ENCODE measurements at places on chromosomes 2 and 18. TPM values are rescaled to one million over a fixed set of nuclear protein-coding genes. Genes with fewer than 3 reads are reported as not detected.

DNA sequence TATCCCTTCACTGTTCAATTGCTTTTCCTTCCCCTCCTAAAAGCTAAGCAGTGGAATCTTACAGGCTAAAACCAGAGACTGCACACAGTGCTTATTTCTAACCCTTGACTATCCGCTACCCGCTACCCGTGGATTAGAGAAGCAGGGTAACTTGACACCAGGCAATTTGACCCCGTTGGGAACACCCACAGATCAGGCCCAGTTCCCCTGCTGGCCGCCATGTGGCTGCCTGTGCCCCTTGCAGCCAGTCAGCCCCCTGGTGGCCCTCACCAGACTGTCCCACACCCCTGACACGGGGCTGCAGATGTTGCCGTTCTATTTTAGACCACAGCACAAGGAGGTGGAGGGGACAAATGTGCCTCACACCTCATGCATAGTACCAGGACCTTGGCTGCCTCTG, 74.8 kb downstream of the TXNL1 start:
- DNase-seq: no peak

DNA sequence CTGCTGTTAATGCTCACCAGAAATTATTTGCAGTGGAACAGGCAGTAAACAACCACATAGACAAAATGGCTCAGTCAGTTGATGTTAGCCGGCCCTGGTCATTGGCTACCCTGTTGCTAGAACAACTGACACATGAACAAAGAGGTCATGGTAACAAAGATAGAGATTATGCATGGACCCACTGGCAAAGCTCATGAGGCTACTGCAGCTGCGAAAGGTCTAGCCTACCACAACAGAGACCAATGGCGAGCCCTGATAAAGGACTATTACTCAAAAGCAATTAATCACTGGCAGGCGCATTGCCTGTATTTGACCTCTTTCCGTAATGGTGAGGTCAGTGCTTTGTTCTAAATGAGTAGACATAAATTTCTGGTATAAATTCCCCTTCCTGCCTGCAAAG, 474.2 kb downstream of the DSC3 start:
- DNase-seq: no peak

GRCh38 chr2:171921970-171922229, 361 bp upstream of the HAT1 start:
- DNase-seq: no peak

GRCh38 chr2:86584151-86584913, 21.1 kb upstream of the CHMP3 start:
- DNase-seq: no peak

GRCh38 chr18:10563886-10564285, 38.1 kb downstream of the NAPG start:
- DNase-seq: no peak

DNA sequence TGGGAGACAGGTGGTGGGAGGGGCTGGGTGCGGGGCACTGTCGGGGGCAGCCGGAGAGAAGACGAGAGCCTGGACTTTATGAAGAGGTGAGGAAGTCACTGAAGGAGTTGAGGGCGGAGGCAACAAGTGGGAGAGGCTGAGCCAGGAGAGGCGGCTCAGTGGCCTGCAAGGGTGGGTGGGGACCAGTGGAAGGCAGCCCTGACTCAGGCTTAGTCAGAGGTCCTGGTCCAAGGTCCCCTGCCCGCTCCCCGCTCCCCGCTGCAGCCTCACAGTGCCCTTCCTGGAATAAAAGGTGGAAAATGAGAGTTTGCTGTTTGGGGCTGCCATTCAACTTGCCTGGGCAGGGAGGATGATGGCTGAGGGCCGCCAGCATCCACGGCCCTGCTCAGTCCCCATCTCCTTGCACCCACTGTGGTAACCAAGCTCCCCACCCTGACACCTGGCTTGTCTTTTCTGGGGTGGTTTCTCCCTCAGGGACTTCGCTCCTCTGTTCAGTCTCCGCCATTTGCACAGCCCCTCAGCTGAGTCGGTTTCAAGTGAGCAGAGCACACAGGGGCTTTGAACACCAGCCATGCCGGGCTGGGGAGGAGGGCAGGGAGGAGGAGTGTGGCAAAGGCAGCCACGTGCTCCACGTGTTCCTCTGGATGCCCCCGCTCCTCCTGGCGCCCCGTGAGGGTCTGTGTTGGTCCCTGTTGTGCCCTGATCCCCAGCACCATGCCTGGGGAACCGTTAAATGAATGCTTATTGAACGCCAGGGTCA, 13.7 kb upstream of the RALB start:
- peak; percentile 84 for DNase-seq

GRCh38 chr2:55839182-55839819, 84.3 kb downstream of the EFEMP1 start:
- DNase-seq: peak; percentile 90

DNA sequence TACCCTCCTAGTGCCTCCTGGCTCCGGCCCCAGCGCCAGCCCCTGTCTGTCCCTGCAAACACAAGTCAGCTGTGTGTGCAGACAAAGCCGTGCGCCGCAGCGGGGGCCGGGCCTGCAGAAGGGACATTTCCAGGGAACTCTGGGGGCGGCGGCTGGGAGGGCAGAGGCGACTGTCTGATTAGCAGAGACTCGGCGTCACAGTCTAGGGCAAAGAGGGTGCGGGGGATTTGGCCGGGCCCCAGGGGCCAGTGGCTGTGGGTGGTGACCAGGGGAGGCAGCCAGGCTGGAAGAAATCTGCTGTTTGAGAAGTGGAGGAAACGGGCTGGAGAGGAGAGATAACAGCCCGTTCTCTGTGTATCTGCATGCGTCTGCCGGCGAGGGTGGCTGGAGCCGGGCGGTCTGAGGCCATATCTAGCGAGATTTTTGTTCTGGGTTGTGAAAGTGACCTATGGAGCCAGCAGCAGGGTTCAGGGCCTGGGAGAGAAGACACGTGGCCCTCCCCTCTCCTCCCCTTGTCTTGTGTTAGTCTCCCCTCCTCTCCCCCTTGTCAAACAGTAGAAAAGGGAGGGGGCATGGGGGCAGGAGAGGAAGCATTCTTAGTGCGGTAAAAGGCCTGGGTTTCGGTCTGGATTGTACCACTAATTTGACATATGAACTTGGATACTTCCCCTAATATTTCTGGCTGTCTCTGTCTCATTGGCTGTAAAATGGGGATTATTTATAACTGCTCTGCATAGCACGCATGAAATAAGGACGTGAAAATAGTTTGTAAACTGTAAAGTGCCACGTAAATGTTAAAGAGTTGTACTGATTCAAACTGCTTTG, 169.4 kb downstream of the SMAD7 start:
- peak; percentile 91 for DNase-seq

- no peak for DNase-seq
Measured at GRCh38 chr18:21341141-21341540, 99.1 kb downstream of the GREB1L start.

- no peak for DNase-seq
Measured at GRCh38 chr18:24923138-24923537, 428.8 kb downstream of the ZNF521 start.

GRCh38 chr18:13269013-13269280, 50.4 kb downstream of the LDLRAD4 start:
- peak; percentile 76 for DNase-seq

DNA sequence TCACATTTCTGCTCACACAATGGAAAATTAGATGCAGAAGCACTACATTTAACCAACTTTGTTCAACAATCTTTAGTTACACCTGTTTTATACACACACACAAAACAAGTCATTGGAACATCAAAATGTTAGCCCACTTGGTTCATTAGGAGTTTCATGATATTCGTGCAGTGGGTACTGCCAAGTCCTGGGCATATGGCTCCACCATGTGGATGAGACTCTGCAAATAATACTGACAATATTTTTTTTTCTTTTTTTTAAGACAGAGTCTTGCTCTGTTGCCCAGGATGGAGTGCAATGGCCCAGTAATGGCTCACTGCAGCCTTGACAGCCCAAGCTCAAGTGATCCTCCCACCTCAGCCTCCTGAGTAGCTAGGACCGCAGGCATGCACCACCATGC, 34.5 kb upstream of the GRB14 start:
- DNase-seq: no peak

- DNase-seq: no peak
Measured at GRCh38 chr2:72965770-72966450, 48.6 kb downstream of the EMX1 start.

DNA sequence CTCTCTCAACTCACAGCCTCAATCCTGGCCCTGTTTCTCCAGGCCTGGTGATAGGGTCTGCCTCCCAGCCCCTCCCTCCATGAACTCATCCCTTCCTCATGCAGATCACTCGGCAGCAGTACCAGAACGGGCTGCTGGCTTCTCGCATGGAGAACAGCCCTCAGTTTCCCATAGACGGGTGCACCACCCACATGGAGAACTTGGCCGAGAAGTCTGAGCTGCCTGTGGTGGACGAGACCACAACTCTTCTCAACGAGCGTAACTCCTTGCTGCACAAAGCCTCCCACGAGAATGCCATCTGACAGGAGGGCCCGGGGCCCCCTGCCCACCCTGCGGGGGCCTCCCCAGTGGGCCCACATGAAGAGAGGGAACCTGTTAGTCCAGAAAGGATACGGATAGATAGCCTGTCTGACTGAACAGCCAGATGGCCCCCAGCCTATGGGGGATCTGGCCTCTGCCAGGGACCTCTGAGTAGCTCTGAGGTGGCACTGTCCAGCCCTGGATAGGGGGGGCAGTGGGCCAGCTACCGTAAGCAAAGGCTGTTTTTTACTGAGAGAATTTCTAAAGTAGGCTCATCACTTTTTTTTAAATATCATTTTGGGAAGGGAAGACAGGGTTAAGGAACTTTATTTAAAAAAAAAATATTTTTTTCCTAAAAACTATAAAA, 6.7 kb upstream of the CNNM3 start:
- DNase-seq: no peak

GRCh38 chr18:60404486-60405085, 32.0 kb upstream of the MC4R start:
- DNase-seq: no peak

GRCh38 chr18:44740000-44740399, 59.3 kb downstream of the SETBP1 start:
- no peak for DNase-seq

GRCh38 chr2:107592280-107592624, 234.4 kb upstream of the RGPD4 start:
- DNase-seq: no peak

DNA sequence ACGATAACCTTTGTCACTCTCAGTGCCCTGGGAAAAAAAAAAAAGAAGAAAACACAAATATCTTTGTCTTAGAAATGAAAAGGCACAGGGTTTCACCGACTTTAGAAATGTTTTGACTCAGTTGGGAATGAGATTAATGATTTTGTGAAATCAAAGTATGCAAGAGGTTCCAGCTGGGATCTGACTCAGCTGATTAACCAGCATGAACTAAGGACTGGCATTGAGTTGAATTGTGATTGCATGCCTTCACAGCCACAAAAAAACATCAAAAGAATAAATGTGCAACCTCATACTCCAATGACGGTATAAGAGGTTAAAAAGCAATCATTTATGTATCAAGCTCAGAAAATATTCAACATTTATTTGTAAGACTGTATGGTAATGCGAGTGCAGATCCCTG, 566.6 kb upstream of the DSEL start:
- DNase-seq: no peak

GRCh38 chr18:24600076-24600654, 139.7 kb downstream of the HRH4 start:
- DNase-seq: no peak

DNA sequence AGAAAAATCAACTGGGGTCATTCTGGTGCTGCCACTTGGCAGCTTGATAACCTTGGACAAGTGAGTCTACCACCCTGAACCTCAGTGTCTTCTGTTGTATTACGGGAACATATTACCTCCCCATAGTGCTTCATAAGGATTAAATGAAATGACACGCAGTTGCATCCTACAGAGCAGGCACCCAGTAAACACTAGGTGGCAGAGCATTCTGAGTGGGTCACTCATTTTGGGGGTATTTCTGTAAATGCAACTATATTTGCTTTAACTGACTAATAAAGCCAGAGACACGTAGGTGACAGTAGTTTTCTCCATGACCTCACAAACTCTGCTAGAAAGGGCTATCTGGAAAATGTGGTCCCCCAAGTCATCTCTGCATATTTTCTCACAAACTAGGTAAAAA, 4.7 kb downstream of the CD226 start:
- DNase-seq: no peak

- no peak for DNase-seq
Measured at GRCh38 chr18:79424008-79424565, 28.4 kb downstream of the NFATC1 start.

- DNase-seq: no peak
Measured at GRCh38 chr2:204643326-204643725, 98.1 kb downstream of the PARD3B start.

DNA sequence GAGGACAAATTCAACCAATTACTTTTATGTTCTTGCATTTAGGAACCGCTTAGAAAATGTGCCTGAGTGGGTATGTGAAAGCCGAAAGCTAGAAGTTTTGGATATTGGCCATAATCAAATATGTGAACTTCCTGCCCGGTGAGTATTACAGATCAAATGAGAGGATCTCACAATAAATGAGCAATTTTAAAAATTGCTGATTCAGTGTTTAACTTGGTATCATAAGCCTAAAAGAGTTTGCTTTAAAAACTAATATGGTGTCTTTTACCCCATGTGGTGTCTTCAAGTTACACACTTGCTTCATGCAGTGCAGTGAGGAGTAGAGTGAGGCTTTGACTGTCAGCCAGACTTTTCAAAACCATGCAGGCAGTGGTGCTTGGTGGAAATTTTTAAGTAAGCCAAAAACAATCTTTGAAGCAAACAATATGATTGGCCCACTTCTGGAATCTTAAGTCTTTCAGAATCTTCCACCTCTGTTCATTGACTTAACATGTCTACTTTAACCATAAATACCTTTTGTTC, 199.6 kb downstream of the PHLPP1 start:
- no peak for DNase-seq

DNA sequence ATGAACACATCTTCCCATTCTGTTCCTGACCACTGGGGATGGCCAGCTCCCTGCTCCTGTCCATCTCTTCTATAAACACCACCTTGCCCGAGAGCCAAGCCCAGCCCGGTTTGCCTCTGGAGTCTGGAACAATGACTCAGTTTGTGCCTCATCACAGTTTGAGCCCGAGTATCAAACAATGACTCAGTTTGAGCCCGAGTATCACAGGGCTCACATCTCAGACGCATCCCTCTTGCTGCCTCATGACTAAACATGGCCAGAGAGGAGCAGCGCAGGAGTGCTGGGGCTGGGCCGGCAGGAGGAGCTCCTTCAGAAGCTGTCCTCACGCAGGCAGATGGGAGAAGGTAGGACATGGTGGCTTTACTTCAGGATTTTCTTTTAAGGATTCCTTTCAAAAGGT, 68.7 kb downstream of the PXDN start:
- no peak for DNase-seq

GRCh38 chr2:33342171-33342570, 134.3 kb upstream of the RASGRP3 start:
- no peak for DNase-seq

The PPP1CB gene
- 251 TPM for total RNA-seq

The OR6B2 gene
- total RNA-seq: not detected

The ZNF396 gene
- total RNA-seq: 5.5 TPM

The ESCO1 gene
- total RNA-seq: 23.0 TPM

The AGBL5 gene
- 7.8 TPM for total RNA-seq

The RND3 gene
- total RNA-seq: 10.3 TPM

The SETBP1 gene
- 40.8 TPM for total RNA-seq

The POLR1B gene
- total RNA-seq: 27.2 TPM

The ANKMY1 gene
- total RNA-seq: 37.5 TPM
